ENCODE measurements at places on chromosomes 7 and 10.

DNA sequence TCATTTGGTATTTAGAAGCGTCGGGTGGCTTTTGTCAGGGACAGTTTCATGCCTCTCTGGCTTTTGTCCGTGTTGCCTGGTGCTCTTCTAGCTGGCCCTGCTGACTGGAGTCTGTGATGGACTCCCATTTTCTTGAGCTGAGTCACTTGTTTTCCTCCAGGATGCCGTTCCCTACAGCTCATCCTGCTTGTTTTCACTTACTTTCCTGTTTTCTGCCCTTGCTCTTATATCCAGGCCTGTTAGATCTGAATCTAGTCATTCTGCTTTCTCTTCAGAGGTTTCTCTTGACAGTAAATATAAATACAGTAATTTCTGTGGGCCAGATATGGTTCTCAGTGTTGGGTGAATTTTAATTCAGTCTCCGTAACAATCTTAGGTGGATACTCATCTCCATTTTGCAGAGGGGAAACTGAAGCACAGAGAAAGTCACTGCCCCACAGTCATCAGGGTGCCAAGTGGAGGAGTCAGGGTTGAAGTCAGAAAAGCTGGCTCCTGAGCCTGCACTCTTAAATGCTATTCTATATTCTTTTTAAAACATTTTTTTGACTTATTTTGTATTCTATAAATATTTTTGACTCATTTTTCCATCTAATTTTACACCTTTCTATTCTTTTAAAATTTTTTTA is 85.4 kb downstream of the CCNY start:
- DNase-seq, result no peak

DNA sequence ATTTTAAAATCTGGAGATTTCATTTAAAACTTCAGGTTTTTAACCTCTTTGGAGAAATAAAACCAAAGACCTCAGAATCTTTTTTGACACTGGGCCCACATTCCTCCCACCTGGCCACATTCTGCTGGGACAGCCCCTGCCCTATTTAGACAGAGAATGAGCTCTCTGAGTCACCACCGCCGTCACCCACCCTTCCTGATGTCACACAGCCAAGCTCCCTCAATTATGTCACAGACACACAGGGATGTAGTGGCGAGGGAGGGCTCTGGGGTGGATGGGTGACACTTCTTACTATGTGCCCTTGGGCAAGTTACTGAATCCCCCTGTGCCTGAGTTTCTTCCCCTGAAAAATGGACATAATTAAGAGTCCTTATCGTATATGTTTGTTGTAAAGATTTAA is 162.6 kb downstream of the RAB11FIP2 start:
- DNase-seq, result no peak

GRCh38 chr7:117251687-117252086 is 71.2 kb downstream of the WNT2 start:
- DNase-seq, result no peak

DNA sequence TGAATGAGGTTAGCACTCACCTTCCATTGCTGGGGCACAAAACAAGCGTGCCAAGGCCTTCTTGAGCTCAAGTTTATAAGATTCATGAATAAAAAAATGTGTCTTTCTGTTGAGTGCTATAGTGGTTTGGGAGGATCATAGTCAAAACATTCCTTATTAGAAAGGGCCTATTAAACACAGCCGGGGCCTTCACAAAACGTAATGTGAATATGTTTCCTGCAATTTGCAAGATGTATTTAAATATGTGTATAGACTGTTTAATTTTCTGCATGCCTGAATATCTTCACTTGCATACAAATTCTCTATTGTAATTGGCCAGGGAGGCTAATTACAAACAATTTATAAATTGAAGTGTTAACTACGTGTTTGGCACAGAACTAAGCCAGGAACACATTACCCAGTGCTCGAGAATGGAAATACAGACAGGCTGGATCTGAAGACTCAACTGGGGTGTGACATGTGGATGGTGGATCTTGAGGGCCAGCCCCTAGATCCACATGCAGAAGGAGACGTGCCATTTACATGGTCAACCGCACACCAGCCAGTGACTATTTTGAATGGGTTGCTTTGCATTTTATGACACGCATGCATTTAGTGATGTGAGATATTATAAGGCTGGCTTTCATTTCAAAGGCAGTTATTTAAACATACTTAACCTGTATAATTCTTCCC is 31.3 kb downstream of the LYZL2 start:
- no peak for DNase-seq

DNA sequence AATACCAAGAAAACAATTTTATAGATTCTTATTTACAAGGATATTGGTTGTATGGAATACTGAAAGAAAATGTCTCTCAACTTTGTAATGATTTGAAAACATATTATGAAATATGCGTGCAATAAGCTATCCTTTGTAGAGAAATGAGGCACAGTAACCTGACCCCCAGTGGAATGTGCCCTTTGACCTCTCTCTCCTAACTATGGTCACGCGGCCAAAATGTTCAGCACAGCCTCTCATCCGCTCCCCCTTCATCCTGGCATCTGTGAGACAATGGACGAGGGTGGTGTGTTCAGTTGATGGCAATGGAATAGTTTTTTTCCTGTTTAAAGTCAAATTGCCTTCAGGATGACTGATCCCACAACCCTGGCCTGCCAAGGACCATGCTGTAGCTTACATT is 13.3 kb downstream of the BEND7 start:
- no peak for DNase-seq

- peak; percentile 75 for DNase-seq
These were observed at the start of gene CHN2 for GRCh38 chr7:29194594-29195427. Gene CHN2, plus strand, starts transcription at chr7:29194775.
